ENCODE measurements at places on chromosomes 1 and 21. TPM values are rescaled to one million over a fixed set of nuclear protein-coding genes. Genes with fewer than 3 reads are reported as not detected.
A peak's percentile ranks its signal among the peaks of the same experiment; 100 is the strongest.

- peaks cover 53% of the 10 kb centered on the region for H3K4me1 ChIP-seq
- H3K27me3 ChIP-seq, result no peaks in the 10 kb centered on the region
- H3K36me3 ChIP-seq, result no peaks in the 10 kb centered on the region
- no peak for DNase-seq
Measured at GRCh38 chr1:246588159-246588721, 22.0 kb downstream of the CNST start.

DNA sequence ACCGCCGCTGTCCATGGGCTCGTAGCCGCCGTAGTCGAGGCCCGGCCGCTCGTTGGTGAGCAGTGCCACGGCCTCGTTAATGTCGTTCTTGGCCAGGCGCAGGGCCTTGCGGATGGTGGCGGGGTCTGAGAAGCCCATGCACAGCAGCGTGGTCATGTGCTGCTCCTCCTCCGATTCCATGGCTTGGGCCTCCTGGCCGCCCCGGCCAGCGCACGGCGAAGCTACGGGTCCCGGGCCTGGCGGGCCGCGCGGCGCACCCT, 300 bp downstream of the USP24 start:
- H3K36me3 ChIP-seq, result no peaks in the 10 kb centered on the region
- no peak for DNase-seq
- H3K27me3 ChIP-seq, result no peaks in the 10 kb centered on the region
- H3K27ac ChIP-seq, result peak overlapping the region; percentile 98
- H3K4me3 ChIP-seq, result peak overlapping the region; percentile 92
- peaks cover 63% of the 10 kb centered on the region for H3K4me1 ChIP-seq

The PADI1 gene
- 46.4 TPM for total RNA-seq

DNA sequence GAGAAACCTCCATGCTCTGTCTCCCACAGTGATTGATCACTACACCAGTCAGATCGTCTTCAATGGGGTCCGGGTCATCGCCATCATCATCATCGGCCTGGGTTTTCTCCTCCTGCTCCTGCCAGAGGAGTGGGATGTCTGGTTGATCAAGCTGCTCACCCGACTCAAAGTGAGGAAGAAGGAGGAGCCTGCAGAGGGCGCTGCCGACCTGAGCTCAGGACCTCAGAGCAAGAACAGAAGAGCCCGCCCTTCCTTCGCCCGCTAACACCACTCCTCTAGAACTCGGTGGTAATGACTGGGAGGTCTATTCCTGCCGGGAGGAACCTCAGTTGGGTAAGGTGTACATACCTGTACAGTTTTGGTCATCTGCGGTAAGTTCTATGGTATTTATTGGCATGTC, 50.3 kb upstream of the COA6 start:
- no peak for DNase-seq
- no peak overlapping the region for H3K27ac ChIP-seq
- H3K4me1 ChIP-seq, result no peaks in the 10 kb centered on the region
- no peak overlapping the region for H3K4me3 ChIP-seq
- no peaks in the 10 kb centered on the region for H3K27me3 ChIP-seq

- DNase-seq, result no peak
- H3K4me3 ChIP-seq, result no peak overlapping the region
- H3K27me3 ChIP-seq, result no peaks in the 10 kb centered on the region
- no peaks in the 10 kb centered on the region for H3K36me3 ChIP-seq
- H3K4me1 ChIP-seq, result no peaks in the 10 kb centered on the region
- no peak overlapping the region for H3K27ac ChIP-seq
Measured at GRCh38 chr1:24345334-24345733, 26.2 kb downstream of the GRHL3 start.

- no peaks in the 10 kb centered on the region for H3K36me3 ChIP-seq
- H3K27ac ChIP-seq, result peak overlapping the region; percentile 99
- peak; percentile 93 for DNase-seq
- peak overlapping the region; percentile 97 for H3K4me3 ChIP-seq
Measured at GRCh38 chr1:156750191-156750672, 1.2 kb downstream of the HDGF start.

DNA sequence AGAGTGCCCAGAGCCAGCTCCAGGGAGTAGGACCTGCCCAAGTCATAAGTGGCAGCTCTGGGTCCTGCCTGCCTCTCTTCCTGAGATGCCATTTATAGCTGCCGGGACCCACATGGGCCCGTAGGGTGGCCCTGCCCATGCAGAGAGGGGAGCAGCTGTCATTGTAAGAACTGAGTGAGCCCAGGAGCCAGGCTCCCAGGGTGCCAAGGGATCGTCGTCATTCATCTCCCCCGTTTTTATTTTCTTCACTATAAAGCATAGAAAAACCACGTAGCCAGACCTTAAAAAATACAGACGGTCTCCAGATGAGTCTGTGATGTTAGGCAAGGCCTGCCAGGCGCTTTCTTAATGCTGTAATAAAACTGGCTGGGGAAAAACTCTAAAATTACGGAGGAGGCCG, 90.7 kb downstream of the IGSF21 start:
- H3K36me3 ChIP-seq, result no peaks in the 10 kb centered on the region
- H3K27ac ChIP-seq, result no peak overlapping the region
- no peak for DNase-seq
- no peak overlapping the region for H3K4me3 ChIP-seq

The SH2D1B gene
- not detected for total RNA-seq

DNA sequence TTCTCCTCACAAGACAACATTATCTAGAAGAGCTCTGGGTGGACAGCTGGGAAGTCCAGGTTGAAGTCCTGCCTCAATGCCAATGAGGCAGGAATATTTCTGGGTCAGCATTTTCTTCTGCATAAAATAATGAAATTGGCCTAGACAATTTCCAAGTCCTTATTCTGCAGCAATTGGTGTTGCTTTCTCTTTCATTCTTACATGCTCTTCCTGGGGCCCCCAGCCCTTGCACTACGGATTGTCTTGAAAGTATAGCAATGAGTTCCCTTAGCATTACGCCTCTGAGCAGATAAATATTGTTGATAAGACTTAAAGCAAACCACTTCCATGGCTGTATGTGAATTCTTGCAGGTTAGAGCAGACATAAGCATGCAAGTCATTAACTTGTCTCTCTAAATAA, 188.5 kb downstream of the TGFBR3 start:
- H3K4me3 ChIP-seq, result no peak overlapping the region
- no peaks in the 10 kb centered on the region for H3K36me3 ChIP-seq
- DNase-seq, result no peak
- H3K27ac ChIP-seq, result peak overlapping the region; percentile 42
- H3K4me1 ChIP-seq, result peaks cover 43% of the 10 kb centered on the region

Measured in vagina (tissue), 2 donors.